ENCODE measurements at places on chromosomes 2 and 18.

GRCh38 chr2:224127871-224128501, 88.9 kb upstream of the SERPINE2 start:
- no peak for DNase-seq
- H3K27me3 ChIP-seq: no peaks in the 10 kb centered on the region
- H3K27ac ChIP-seq: no peak overlapping the region
- H3K4me1 ChIP-seq: no peaks in the 10 kb centered on the region

GRCh38 chr2:222854773-222855700, 5.8 kb upstream of the ACSL3 start:
- H3K4me1 ChIP-seq: peaks cover 3% of the 10 kb centered on the region
- no peak overlapping the region for H3K4me3 ChIP-seq
- no peaks in the 10 kb centered on the region for H3K27me3 ChIP-seq
- no peak for DNase-seq
- H3K36me3 ChIP-seq: no peaks in the 10 kb centered on the region
- H3K27ac ChIP-seq: no peak overlapping the region

- H3K27ac ChIP-seq: no peak overlapping the region
- DNase-seq: no peak
- H3K4me1 ChIP-seq: no peaks in the 10 kb centered on the region
- no peaks in the 10 kb centered on the region for H3K27me3 ChIP-seq
- no peak overlapping the region for H3K4me3 ChIP-seq
Measured at GRCh38 chr2:142112757-142113221, 18.0 kb downstream of the LRP1B start.

DNA sequence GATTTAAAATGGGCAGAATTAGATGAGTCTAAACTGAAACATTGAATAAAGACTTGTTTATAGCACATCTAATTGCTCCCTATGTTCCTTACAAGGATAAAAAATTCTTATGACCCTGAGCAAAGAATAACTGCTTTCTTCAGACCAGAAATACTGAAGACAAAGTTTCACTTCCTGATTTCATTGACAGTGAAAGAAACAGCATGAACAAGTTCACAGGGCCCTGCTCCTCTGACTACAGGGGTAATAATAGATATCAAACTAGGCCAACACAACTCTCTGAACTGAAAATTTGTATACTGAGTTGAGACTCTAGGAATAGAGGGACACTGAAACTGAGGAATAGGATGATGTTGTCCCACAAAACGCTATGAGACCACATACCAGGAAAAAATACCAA, 1383.3 kb upstream of the CDH2 start:
- no peaks in the 10 kb centered on the region for H3K36me3 ChIP-seq
- no peaks in the 10 kb centered on the region for H3K27me3 ChIP-seq
- H3K4me3 ChIP-seq: no peak overlapping the region

- H3K36me3 ChIP-seq: no peaks in the 10 kb centered on the region
- no peak overlapping the region for H3K4me3 ChIP-seq
- DNase-seq: no peak
- H3K27ac ChIP-seq: no peak overlapping the region
Measured at GRCh38 chr18:24515721-24516120, 55.3 kb downstream of the HRH4 start.

DNA sequence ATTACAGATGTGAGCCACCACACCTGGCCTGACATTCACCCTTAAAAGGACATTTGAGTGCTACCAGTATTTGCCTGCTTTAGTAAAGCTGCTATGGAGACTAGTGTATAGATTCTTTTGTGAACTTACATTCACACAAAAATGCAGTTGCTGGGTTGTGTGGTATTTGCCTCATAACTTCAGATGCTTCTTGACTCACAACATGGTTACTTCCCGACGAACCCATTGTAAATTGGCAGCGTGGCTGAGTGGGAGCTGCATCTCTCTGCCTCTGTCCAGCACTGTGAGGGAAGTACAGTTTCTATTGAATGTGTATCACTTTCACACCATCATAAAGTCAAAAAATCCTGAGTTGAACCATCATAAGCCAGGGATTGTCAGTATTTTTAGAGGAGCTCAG, 56.9 kb downstream of the RRM2 start:
- DNase-seq: no peak
- no peak overlapping the region for H3K4me3 ChIP-seq
- no peaks in the 10 kb centered on the region for H3K27me3 ChIP-seq
- H3K36me3 ChIP-seq: no peaks in the 10 kb centered on the region
- H3K27ac ChIP-seq: no peak overlapping the region
- no peaks in the 10 kb centered on the region for H3K4me1 ChIP-seq

DNA sequence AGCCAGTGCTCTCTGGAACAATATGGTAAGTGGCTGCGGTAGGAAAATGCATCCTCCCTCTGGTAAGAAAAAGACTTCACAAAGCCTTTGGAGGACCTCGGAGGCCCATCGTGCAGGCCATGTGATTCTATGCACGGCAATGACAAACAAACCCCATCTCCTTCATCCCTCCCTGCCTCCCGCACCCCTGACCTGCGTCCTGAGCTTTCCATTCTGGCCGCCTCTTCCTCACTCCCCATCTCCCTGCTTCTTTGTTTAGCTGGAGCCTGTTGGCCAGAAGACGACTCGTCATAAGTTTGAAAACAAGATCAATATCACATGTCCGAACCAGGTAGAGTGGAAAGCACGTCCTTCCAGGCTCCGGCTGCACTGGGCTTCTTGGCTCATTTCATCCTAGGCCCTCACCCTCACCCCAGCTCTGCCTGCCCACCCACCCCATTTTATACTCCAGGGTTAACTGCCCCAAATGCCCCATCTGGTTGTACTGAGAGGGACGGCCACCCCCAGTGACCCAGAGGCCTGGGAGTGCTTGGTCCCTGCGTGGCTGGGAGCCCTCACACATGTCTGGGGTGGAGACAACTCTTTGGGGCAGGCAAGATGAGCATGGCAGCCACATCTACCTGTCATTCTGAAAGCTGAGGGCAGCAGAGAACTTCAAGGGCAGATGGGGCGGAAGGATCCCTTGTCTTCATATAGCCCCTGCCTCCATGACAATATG, 94.0 kb downstream of the PLB1 start:
- peaks cover 10% of the 10 kb centered on the region for H3K4me1 ChIP-seq
- no peak overlapping the region for H3K4me3 ChIP-seq
- no peak for DNase-seq
- H3K27ac ChIP-seq: no peak overlapping the region

DNA sequence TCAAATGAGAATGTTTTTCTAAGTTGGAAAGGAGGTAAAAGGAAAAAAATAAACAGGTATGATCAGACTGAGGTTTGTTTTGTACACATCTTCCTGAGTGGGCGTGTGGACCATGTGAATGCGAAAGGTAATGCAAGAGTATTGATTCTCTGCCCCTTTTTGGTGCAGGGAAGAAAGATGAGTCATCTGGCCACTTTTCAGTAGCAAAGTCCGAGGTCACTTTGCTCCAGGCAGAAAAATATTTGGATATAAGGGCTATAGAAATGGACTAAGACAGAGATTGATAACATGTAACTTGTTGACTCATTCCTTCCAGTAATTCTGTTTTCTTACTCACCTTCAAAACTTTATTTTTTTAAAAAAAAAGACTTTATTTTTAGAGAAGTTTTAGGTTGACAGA, 130.5 kb downstream of the DSEL start:
- no peaks in the 10 kb centered on the region for H3K4me1 ChIP-seq
- no peak overlapping the region for H3K27ac ChIP-seq
- H3K4me3 ChIP-seq: no peak overlapping the region

- H3K4me1 ChIP-seq: peaks cover 2% of the 10 kb centered on the region
- no peak for DNase-seq
- H3K4me3 ChIP-seq: no peak overlapping the region
- H3K36me3 ChIP-seq: no peaks in the 10 kb centered on the region
- H3K27me3 ChIP-seq: no peaks in the 10 kb centered on the region
Measured at GRCh38 chr2:84641021-84641420, 124.7 kb downstream of the DNAH6 start.

- no peak overlapping the region for H3K4me3 ChIP-seq
- H3K4me1 ChIP-seq: peaks cover 22% of the 10 kb centered on the region
- H3K27ac ChIP-seq: peak overlapping the region; percentile 75
- no peak for DNase-seq
Measured at GRCh38 chr18:3060667-3061580, 48.0 kb upstream of the LPIN2 start.

All from kidney (tissue), 22 donors.